ENCODE measurements at places on chromosomes 5 and 9. TPM values are rescaled to one million over a fixed set of nuclear protein-coding genes. Genes with fewer than 3 reads are reported as not detected.
A peak's percentile ranks its signal among the peaks of the same experiment; 100 is the strongest.

GRCh38 chr5:170510559-170510958 is 6.7 kb downstream of the KCNIP1 start:
- DNase-seq: no peak

GRCh38 chr5:120124961-120125360 is 339.1 kb upstream of the PRR16 start:
- no peak for DNase-seq

GRCh38 chr5:110918683-110919082 is 152.8 kb upstream of the TSLP start:
- no peak for DNase-seq

DNA sequence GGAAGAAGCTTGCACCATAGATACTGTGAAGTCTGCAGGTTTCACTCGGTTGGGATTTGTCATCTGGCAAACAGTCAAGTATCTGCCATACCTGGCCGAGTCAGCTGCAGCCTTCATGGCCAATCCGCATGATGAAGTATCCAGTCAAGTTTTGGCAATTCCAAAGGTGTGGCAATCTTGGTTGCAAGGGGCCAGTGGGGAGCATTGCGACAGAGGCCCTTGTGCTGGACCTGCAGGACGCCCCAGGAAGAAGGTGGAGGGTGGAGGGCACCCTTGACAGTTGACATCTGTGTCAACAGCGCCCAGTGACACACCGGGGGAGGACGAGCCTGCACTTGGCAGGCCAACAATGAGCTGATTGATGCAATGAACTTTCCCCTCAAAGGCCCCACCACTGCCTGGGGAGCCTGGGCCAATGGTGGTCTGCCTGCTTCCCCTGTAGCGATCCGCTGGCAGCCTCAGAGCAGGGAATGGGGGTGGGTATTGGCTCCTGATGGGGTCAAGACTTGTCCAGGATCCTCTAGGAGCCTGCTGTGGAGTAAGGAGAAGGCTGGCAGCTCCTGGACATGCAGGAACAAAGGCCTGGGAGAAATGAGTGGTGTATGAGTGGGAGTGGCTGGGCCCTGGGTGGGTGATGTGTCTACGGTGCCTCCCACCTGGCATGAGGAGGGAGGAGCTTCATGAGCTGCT is 122.8 kb upstream of the PITX1 start:
- DNase-seq: no peak

- DNase-seq: peak; percentile 91
Observed at GRCh38 chr9:91298311-91298710, 63.4 kb downstream of the AUH start.

DNA sequence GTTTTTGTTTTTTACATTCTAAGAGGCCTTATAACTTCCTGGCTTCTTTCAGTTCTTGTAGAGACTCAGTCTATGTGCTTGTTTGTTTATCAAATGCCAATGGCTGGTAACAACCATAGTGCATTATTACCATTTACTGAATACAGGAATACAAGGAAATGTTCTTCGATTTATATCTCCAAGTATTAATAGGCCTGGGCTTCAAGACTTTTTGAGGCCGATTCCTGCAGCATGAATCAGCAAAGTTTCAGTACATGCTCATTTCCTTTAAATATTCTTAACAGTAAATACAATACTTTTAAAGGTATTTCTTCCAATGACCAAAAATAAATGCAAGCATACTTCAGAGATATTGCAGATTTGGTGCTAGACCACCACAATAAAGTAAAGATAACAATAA is 535.3 kb downstream of the EFNA5 start:
- DNase-seq: no peak

DNA sequence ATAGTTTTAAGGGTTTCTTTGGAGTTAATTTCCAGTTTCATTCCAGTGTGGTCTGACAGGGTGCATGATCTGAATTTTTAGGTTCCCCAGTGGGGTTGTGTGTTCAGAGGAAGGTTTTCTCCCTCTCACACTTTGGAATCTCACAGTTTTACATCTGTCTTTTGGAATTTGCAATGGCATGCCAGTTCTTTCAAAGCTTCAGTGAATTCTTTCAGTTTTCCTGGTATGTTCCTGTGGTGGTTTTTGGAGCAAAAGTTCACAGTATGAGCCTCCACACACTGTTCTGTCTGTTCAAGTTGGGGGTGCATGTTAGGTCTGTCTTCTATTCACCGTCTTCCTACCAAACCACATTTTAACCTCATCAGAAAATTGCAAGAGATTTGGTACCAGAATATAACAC is 624.2 kb downstream of the KCTD16 start:
- DNase-seq: no peak

DNA sequence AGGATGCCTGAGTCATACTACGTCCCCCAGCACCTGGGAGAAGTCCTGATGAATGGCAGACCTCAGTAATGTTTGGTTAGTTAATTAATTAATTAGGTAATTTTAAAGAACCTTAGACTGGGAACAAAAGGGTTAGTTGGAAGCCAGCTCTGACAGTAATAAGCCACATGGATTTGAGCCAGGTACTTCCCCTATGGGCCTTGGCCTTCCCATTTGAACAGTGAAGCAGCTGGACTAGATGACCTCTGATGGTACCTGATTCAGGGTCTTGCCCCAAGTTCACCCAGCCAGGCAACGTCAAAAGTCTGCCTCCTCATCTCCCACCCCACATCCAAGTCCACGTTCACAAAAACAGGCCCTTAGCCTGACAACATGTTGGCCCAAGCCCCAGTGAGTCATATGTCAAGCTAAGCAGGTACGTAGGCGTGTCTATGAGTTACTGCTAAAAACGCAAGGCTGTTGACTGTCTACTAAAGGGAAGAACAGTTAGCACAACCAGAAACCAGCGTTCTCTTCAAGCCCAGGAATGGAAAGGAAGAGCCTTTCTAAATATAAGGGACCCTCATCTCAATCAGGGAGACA is 303.2 kb downstream of the ACTL7B start:
- no peak for DNase-seq

DNA sequence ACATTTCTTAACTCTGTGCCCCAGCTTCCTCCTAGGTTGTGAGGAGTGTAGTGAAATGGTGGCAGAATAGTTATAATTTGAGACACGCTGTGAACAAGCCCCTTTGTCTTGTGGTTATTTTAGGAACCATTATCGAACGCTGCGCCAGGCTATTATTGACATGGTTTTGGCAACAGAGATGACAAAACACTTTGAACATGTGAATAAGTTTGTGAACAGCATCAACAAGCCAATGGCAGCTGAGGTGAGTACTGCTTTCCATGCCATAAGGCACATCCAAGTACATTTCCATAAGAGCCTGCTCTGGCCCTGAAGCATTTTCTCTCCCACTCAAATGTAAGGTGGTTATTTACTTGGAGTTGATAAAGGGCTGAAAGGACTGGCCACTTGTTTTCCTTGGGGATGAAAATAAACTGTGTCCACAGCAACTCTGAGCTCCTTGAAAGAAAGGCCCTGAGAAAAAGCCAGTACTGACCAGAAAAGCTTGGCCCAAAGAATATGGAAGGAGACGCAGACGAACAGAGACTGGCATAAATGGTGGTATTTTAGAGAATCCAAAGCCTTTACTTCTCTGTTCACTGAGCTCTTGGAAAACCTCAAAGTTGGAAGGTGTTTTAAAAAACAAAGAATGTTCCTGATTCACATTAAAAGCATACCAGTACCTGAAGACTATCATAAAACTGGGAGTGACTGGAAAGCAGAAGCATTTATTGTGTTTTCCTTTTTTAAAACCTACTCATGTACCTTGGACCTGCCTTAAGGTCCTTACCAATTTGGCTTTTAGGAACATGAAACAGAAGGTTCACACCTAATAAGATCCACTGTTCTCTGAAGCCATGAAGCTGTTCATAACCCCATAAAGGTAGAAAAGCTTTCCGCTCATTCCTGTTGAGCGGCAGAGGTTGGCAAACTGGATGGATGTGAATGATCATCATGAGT is 72.2 kb downstream of the WDR41 start:
- no peak for DNase-seq

DNA sequence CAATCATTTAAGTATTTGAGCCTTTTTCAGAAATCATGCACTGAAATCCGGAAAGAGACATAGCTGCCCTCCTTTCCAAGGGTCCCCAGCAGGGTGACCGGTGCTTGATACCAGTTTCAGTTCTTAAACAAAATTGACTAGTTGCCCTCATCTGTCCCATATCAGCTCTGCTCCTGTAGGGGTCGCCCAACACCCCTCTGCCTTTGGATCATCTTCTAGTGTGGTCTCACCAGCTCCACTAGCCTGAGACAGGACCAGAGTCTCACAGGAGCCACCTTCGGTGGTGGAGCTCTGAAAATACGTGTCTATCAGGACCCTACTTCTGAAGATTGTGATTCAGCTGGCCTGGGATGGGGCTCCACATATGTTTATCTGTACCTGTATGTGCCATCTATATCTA is 428.2 kb downstream of the ENC1 start:
- DNase-seq: no peak

- DNase-seq: no peak
Observed at GRCh38 chr9:19967888-19968459, 179.1 kb upstream of the SLC24A2 start.

GRCh38 chr9:20552874-20553557 is 69.3 kb downstream of the MLLT3 start:
- no peak for DNase-seq

GRCh38 chr5:14057289-14057688 is 85.9 kb upstream of the TRIO start:
- DNase-seq: peak; percentile 44

DNA sequence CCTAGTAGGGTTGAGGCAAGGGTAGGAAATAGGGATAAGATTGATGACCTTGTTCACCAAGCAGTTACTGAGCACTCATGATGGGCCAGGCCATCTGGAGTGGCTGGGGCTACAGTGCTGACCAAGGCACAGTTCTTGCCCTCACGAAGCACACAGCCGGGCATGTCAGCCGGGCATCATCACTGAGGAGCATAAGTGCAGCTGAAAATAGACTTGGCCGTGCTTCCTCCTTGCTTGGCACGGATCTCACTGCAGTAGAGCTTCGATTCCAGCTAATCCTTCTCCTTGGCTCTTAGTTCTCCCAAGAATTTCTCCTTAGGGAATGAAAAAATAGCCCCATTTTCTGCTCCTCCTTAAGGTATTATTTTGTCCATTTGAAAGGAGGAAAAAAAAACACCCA is 116.6 kb downstream of the NMUR2 start:
- DNase-seq: peak; percentile 55

GRCh38 chr5:91142819-91143218 is 240.3 kb downstream of the ARRDC3 start:
- no peak for DNase-seq

DNA sequence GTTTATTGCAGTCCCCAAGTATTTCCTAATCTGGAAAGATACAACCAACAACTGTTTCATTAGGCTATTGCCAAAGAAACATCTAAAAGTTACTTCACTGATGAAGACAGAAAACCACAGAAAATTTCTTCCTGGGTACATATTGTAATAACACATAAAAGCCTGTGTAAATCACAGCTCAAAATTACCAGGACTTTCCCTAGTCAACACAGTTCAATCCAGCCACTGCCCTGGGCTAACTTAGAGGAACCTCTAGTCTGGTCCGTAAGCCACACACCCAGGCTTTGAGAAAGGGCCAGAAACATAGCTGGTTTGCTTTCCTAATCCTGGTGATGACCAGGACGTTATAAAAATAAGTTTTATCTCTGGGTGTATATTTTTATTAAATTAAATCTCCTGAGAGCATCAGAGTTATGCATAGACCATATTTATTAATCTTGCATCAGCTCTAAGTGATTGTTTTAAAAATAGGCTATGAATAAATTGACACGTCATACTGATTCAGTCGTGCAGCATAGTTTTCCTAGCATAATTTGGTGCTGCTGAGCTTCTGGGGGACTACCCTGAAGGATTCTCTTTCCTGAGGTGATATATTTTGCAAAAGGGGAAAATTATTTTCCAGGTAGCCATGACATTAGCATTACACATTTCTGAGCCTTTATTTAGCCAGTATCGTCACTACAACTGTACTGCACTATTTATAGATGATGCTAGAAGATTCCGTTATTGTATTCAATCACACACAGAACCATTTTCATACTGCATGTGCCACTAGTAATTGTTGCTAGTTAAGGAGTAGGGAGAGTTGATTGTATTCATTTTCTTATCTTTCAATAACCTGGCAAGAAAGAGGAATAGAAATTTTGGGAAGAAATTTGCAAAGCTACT is 12.6 kb upstream of the MUSK start:
- peak; percentile 45 for DNase-seq

- no peak for DNase-seq
Observed at GRCh38 chr9:111843971-111844370, 49.2 kb upstream of the SHOC1 start.

DNA sequence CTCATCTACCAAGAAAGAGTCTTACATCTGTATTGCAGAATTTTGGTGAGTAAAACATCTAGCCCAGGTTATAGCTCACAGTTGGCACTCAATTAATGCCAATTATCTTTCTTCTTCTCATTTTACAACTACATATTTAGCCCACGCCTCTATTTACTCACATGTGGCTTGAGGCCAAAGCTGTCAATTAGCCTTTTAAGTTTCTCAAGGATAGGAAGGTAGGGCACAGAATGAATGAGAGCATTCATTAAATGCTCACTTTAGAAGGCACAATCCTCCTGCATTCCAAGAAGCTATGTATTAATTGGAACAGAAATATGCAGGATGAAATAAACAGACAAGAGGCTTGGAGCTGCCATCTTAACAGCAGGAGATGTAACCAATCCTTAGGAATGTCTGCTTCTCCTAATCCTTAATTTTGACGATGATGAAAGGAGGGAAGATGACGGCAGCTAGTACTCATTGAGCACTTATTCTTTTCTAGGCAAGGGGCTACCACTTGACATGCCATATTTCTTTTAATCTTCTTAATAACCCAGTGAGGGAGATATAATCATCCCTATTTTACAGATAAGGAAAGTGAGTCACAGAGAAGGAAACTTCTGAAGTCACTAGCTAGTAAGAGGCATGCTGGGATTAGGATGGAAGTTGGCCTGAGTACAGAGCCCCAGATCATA is 30.8 kb upstream of the PANK3 start:
- no peak for DNase-seq

DNA sequence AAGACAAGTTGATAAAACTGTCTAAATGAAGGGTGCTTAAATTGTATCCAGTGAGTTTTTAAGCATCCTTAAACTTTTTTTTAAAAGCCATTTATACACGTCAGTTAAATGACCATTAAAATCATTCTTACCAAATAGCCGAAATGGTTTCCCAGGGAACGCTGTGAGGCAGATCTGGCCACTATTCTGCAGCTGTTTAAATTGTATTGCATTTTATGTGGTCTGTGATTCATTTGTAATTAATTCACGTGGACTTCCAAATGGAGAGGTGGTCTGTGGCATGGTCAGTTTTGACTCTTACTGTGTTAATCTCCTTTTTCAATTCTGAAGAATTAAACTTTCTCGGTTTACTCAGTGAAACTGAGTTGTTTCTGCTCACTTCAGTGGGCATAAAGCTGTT is 113.7 kb upstream of the OTULINL start:
- DNase-seq: no peak

GRCh38 chr5:6401410-6401809 is 23.1 kb upstream of the MED10 start:
- no peak for DNase-seq

GRCh38 chr9:82418334-82418733 is 429.8 kb downstream of the SPATA31D1 start:
- no peak for DNase-seq

Gene C9orf153
- total RNA-seq: 2.7 TPM

Gene SPRY4
- 33.9 TPM for total RNA-seq

Gene RIMOC1
- 25.3 TPM for total RNA-seq

Gene BASP1
- total RNA-seq: 23.7 TPM

Gene NOXA1
- total RNA-seq: 10.1 TPM

Gene TLX3
- not detected for total RNA-seq

Gene TMEM171
- total RNA-seq: 0.86 TPM

Gene ROPN1L
- total RNA-seq: 34.8 TPM
